HFF-Myc (cell line): ENCODE measurements at places on chromosomes 4 and X.

- no peak for DNase-seq
Measured at GRCh38 chrX:20028588-20028987, 37.7 kb upstream of the BCLAF3 start.

DNA sequence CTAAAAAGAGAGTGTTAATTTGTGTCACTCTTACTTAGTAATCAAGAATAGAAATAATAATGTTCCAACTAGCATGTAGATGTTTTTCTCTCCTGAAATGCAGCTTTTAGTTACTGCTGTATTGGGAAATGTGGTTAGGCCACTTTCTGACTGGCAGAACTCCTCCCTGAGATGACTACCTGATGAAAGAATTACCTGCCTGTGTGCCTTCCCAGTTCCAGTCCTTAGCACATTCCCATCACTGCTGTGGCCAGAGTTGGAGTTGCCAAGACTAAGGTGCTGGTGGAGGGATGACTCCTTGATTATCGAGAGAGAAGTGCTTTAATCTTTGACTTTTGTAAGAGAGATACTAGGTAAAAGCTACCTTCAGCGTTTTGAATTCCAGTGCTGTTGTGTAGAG lies 9.5 kb downstream of the GAB1 start:
- DNase-seq, result no peak

DNA sequence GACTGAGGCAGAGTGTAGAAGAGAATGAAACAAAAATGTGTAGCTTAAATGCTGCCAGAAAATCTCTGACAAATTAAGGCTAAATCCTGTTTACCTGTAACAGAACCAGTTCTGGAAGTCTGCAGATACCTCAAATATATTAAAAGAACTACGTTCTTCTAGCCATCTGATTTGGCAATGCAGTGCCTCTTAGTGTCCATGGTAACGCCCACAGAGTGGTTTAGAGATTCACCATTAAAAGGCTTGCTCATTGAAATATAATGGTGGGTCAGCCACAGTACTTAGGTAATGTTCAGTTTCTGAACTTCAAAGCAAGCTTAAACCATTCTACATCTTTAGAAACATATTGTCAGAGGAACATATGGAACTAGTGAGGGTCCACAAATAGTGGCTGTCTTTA lies 23.2 kb upstream of the LUZP4 start:
- no peak for DNase-seq

DNA sequence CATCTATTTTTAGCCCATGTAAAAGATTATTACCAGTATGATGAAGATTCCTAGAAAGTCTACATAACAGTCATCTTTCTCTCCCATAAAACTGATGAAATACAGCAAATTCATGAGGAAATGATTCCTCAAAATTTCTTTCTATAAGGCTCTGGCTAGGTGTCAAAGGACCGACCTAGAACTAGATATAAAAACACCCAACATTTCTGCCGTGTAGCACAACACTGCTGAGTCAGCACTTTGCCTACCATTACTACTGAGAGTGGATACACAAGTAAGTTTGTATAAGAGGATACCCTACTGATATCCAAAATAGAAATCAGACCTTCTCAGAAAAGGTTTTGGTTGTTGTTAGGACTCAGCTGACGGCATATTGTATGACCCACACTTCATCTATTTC lies 24.7 kb downstream of the TMEM47 start:
- no peak for DNase-seq

DNA sequence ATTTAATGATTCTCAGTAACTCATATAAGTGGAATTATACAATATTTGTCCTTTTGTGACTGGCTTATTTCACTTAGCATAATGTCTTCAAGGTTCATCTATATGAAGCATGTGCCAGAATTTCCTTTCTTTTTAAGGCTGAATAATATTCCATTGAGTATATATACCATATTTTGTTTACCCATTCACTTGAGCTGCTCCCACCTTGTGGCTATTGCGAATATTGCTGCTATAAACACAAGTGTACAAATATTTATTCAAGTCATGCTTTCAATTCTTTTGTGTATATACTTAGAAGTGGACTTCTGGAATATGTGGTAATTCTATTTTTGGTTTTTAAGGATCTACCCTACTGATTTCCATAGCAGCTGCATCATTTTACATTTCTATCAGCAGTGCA lies 219.1 kb downstream of the MID1 start:
- no peak for DNase-seq

- DNase-seq, result no peak
Measured at GRCh38 chr4:168490711-168491110, 6.1 kb upstream of the PALLD start.

DNA sequence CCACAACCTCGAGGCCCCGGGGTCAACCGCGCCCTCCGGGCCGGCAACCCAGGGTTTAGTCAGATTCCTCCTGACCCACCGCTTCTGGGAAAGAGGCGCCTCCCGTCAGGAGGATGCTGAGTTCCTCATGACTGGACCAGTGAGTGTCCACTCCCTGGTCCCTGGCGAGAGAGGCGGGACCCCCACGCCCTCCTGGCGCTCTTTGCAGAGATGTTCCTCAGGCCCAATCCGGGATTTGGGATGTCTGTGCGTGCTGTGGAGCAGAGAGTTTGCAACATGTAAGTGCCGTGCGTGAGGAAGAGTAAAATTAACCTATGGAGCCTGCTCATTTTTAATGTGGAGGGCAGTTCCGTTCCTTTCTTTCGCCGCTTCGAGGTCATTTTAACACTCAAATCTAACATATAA lies 824 bp upstream of the UGDH start:
- no peak for DNase-seq

- DNase-seq, result no peak
Measured at GRCh38 chr4:70589785-70590184, 2.3 kb upstream of the AMBN start.

DNA sequence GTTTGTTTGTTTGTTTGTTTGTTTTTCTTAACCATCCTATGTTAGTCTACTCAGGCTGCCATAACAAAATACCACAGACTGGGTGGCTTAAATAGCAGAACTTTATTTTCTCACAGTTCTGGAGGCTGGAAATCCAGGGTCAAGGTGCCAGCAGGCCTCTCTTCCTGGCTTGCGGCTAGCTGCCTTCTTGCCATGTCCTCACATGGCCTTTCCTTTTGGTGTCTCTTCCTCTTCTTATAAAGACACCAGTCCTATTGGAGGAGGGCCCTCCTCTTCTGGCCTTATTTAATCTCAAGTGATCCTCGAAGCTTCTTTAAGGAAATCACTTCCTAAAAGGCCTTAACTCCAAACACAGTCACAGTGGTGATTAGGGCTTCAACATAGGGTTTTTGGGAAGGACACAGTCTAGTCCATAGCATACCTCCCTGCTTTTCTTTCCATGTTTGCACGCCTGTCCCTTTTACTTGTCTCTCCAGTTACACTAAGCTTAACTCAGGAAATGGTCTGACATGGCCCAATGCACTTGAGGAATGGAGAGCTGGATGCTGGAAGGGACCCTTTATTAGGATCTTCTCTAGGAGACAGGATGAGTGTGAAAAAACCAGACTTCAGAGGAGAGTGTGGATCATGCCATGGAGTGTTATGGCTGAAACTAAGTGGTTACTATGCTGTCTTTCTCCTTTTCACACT lies 36.0 kb upstream of the MGST2 start:
- no peak for DNase-seq

DNA sequence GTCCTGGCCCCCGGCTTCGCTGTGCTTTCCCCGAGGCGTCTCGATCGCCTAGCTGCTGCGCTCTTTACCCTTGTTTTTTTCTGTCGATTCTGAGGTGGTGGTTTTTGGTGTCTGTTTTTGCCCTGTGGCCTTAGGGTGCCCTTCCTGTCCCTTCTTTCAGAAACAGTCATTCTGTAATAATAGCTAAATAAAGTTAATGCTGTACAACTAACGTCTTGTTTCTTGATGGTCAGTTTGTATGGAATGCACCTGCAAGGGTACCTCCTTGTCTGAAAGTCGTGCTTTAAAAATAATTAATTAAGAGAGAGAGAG lies 686 bp downstream of the FIP1L1 start:
- DNase-seq, result no peak

- no peak for DNase-seq
Measured at GRCh38 chr4:32158961-32159360, 1438.8 kb downstream of the PCDH7 start.
